ENCODE measurements at places on chromosomes 3 and 15.

DNA sequence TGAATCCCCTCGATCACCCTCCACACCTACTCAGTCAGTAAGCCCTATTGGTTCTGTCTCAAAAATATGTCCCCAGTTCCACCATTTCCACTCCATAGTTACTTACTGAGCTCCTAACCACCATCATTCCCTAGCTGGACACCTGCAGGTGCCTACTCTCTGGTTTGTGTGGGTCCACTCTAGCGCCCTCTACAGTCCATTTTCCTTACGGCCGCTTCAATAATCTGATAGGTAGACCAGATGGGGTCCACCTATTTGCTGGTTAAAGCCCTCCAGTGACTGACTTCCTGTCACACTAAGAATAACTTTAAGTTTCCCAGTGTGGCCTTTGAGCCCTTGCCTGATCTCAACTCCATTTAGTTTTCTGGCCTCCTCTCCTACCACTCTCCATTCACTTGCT lies 5.0 kb downstream of the GXYLT2 start:
- no peak for DNase-seq

- DNase-seq: peak; percentile 80
Measured at GRCh38 chr3:54891540-54891897, 36.3 kb downstream of the LRTM1 start.

DNA sequence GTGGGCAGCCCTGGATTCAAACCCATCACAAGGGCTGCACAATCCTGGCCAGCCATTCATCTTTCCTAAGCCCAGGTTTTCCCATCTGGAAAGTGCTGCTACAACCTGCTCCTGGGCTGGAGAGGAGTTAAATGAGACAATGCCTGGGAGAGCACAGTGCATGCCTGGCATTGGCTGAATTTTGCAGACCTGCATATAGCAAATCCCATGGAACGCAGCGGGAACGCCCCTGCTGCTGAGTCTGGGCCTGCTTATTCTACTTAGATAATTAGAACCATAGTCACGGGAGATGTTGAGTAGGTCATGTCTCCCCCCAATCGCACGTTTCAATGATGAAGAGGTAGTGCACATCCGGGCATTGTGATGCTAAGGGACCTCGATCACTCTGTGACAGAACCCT lies 46.6 kb downstream of the ABTB1 start:
- DNase-seq: no peak

DNA sequence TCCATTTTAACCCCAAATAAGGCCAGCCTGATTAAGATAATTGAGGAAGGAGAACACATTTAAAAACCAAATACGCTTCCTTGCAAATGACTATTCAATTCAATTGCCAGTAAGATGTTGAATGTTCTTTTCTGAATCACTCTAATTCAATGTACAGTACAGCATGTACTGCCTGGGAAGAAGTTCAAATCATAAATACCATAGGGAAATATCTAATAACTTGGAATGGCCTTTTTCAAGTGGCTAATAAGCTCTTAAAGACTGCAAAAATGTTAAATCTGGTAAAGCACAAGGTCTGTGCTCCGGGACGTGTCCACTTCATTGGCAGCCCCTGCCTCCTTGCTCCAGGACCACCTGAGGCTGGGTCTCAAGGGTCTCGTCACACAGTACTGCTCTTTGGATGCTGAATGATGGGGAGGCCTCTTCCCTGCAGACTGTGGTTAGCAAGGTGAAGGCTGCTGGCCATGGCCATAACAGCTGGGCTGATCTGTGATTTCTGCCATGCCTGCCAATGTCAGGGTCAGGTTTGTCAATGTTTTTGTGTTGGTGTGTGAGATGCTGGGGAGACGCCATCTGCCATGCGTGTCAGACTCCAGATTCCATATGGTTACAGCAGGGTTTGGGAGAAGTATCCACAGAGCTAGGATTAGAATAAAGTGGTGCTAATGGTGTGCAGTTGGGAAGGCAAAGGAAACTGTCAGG lies 300.5 kb downstream of the ADAMTS17 start:
- DNase-seq: no peak

DNA sequence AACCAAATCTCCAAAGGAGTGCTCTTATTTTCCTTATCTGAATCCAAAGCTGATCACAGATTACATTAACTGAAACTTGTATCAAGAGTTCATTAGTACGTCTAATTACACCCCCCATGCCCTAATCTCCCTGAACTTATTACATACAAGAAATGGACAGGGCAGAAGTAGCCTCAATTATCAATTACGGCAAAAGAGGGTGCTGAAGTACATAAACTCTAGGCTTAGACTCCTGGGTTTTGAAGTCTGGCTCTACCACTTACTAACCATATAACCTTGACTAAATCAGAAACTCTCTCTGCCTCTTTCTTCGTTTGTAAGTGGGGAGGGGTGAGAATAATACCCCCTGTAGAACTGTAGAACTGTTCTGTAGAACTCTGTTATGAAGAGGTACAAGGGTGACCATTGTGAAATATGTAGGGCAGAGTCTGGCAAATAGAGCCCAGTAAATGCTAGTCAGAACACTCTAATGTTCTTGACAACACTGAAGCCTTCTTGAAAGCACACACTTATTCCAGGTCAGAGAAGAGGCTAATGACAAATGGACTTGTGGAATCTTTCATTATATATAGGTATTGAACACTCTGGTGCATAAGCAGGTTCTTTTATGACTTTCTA lies 19.6 kb upstream of the OR5K4 start:
- no peak for DNase-seq

DNA sequence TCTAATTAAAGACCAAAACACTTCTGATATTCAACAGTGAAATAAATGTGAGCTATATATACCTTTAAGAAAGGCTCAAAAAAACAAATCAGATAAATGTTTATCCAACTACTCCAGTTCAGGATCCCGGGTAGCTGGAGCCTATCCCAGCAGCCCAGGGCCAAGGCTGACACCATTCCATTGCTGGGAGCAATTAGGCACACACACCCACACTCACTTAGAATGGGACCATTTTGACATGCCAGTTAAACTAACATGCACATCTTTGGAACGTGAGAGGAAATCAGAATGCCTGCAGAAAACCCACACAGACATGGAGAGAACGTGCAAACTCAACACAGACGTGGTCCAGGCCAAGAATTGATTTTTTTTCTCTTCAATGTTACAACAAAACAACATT lies 30.0 kb upstream of the PLSCR4 start:
- DNase-seq: peak; percentile 81

GRCh38 chr3:26752466-26752865 lies 129.9 kb downstream of the LRRC3B start:
- no peak for DNase-seq

DNA sequence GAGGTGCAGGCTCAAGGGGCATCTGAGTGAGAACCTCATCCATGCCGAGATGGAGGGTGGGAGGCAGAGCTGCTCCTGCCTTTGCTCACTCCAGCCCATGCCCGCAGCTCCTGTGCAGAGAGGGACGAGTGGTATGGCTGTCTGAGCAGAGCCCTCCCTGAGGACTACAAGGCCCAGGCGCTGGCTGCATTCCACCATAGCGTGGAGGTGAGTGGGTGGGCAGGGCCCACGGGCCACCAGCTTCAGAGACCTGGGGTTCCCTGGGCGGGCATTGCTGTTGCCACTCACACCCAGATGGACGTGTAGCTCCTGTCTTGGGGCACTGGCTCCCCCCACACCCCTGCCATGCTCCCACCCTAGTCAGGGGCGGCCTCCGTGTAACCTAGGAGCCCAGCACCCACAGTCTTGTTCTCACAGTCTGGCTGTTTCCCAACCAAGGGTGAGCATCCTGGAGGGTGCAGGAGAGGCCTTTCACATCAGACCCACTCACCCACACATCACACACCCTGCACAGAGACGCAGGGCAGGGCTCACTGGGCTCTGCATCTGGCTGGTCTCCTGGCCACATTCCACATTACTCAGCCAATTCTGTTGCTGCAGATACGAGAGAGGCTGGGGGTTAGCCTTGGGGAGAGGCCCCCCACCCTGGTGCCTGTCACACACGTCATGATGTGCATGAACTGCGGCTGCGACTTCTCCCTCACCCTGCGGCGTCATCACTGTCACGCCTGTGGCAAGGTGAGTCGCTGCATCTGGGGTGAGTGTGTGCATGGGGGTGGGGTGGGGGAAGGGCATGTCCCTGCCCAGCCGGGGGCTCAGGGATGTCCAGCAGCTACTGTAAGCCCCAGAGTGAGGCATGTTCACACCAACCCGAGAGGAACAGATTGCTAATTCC lies 25.3 kb upstream of the NR2C2 start:
- DNase-seq: no peak

DNA sequence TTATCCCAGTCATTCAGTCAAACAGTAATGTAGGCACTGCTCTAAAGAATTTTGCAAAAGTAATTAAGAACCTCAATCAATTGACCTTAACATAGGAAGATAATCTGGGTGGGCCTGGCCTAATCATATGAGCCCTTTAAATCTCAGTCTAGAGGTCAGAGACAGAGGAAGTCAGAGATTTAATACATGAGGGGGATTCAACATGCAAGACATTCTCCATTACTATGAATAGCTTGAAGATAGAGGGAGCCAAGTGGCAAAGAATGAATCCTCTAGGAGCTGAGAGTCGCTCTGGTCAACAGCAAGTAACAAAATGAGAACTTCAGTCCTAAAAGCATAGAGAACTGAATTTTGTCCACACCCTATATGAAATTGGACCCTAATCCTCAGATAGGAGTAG lies 39.0 kb upstream of the MBNL1 start:
- DNase-seq: no peak

- DNase-seq: no peak
Measured at GRCh38 chr3:112228786-112229185, 65.2 kb downstream of the SLC9C1 start.

DNA sequence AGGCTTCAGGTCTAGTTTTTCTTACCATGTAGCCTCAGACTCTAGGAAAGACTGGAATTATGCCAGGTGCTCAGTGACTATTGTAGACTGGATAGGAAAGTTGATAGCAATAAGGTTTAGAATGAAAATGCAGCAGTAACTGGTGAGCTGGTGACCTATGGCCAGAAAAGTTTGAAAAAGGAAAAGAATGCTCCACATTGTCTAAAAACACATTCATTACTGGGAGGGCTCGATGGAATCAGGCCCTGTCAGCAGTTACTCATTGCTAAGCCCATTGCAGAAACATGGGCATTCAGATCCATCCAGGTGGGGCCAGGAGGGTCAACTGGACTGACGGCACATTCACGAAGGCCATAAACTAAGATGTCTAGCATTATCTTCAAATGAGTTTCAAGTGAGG lies 8.7 kb upstream of the MBNL1 start:
- DNase-seq: no peak

- peak; percentile 66 for DNase-seq
Measured at GRCh38 chr15:98397419-98397818, 250.9 kb upstream of the IGF1R start.

- no peak for DNase-seq
Measured at GRCh38 chr3:59101231-59101736, 51.5 kb upstream of the CFAP20DC start.

DNA sequence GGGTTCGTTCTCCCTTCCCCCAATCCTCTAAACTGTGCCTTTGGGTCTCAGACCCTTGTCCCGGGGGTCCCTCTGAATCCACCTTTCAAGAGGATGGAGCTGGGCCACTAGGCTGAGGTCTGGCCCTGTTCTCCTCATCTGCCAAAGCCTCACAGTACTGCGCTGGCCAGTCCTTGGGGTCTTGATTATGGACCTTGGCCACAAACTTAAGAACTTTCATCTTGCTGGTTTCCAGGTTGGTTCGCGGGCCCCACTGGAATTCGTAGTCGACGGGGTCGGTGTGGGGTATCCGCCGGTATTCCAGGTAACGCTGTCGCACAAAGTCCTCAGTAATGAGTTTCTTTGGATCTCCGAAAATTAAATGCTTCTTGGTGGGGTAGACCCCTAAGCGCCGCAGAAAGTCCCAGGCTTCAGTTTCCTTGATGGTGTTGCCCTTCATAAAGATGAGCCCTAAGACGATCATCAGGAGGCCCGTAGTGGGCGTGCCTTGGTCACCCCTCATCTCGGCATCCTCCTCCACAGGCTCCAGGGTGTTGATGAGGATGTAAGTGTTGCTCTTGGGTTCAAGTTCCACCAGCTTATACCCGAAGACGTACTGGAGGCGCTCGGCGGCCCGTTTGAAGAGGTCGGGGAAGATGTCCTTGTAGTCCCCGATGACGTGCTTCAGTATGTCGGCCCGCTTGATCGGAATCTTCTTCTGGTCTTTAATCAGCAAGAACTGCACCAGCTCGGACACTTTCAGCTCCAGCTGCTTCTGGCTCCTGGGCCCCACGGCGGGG lies 727 bp downstream of the NSMCE3 start:
- peak; percentile 62 for DNase-seq

- DNase-seq: no peak
Measured at GRCh38 chr3:187044206-187044605, 95.1 kb downstream of the RPL39L start.

DNA sequence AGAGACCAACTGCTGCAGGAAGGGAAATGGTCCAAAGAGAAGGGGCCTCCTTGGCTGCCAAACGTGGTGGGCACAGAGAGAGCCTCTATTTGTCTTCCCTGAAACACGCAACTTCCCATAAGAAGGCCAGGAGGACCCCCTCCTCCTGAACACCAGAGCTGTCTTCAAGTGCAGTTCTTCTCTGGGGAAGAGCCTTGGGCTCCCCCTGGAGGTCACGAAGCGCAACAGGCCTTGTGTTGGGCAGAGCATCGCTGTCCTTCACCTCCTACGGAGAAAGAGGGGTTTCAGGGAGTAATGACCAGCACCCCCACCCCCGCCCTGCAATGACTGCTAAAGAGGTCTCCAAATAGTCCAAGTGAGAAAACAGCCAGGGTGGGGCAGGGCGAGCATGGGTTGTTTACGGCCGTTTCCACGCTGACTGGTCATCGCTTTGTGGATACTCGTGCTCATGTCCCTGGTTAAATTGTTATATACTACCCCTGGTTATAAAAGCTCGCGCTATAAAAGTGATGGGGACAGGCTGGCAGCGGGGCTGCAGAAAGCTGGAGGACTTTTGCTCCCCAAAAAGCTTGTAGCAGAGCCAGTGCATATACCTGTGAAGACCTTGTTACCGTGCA lies 397.5 kb upstream of the ATP10A start:
- peak; percentile 30 for DNase-seq

GRCh38 chr3:153269730-153270129 lies 107.7 kb downstream of the RAP2B start:
- DNase-seq: no peak

DNA sequence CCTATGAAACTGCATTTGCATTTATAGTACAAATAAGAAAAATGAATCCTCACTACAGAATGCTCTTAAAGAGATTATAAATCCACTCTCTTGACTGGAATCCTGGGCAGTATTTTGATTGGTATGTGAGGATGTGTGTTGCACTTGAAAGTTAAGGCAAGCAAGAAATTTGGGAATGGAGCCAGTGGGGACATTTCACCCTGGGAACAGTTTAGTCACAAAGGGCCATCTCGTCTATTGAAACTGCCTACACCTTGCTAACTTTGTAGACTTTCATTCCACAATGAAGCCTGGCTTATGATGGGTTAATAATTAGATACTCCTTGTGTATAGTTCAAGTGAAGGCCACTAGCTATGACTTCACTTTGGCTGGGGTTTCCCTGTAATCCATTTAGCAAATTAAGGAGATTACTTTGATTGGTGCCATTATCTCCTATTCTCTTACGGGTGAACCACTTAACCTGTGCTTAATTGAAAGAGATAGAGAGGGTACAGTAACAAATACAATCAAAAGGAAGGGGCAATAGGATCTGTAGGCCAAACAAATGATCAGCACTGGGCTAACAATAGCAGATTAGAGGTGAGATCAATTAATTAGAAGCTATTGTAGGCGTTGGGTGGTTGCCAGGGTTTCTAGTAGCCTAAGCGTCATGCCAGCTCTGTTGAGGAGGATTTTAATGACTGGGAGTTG lies 146.9 kb upstream of the RARB start:
- DNase-seq: no peak
